Gastroesophageal sphincter (tissue), 4 donors: ENCODE measurements at places on chromosomes 1 and 21.
A peak's percentile ranks its signal among the peaks of the same experiment; 100 is the strongest.

GRCh38 chr1:245475126-245475525, 320.3 kb downstream of the KIF26B start:
- no peak overlapping the region for H3K4me3 ChIP-seq
- no peak for ATAC-seq
- no peaks in the 10 kb centered on the region for H3K27me3 ChIP-seq
- H3K27ac ChIP-seq, result no peak overlapping the region
- H3K4me1 ChIP-seq, result no peaks in the 10 kb centered on the region
- no peaks in the 10 kb centered on the region for H3K36me3 ChIP-seq

- H3K4me3 ChIP-seq, result no peak overlapping the region
- ATAC-seq, result no peak
- no peaks in the 10 kb centered on the region for H3K4me1 ChIP-seq
- H3K36me3 ChIP-seq, result no peaks in the 10 kb centered on the region
These were observed 109.1 kb downstream of the CD247 start for GRCh38 chr1:167409183-167409582.

DNA sequence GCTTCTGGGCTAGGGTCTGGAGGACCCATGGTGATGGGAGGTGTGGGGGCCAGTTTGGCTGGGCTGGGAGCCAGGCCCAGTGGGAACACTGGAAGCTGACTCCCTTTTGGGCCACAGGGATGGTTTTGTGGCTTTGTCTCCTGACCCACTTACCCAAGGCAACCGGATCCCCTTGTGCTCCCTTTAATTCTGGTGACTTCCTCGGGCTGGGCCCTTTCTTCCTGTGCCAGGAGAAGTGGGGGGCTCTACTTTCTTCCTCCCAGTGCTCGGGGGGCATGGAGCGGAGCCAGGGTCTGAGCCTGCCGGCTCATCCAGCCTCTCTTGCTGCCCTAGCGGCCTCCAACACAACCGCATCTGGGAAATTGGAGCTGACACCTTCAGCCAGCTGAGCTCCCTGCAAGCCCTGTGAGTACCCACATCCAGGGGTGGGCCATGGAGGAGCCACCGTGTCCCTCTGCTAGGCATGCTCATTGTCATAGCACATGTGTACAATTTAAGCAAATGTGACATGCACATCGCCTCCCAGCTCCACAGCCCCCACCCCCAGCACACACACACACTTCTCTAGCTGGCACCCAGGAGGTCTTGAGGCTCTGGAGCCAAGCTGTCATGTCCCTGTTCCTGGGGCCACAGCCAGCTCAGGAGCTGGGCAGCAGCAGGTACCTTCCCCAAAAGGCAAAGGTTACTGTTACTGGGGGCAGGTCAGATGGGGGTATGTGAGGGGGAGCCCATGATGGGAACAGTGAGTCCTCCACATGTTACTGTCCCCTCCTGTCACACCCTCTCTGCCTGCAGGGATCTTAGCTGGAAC, 35.0 kb downstream of the UBE2T start:
- H3K27me3 ChIP-seq, result peaks cover 28% of the 10 kb centered on the region
- H3K27ac ChIP-seq, result no peak overlapping the region
- no peak for ATAC-seq
- no peak overlapping the region for H3K4me3 ChIP-seq
- no peaks in the 10 kb centered on the region for H3K4me1 ChIP-seq

DNA sequence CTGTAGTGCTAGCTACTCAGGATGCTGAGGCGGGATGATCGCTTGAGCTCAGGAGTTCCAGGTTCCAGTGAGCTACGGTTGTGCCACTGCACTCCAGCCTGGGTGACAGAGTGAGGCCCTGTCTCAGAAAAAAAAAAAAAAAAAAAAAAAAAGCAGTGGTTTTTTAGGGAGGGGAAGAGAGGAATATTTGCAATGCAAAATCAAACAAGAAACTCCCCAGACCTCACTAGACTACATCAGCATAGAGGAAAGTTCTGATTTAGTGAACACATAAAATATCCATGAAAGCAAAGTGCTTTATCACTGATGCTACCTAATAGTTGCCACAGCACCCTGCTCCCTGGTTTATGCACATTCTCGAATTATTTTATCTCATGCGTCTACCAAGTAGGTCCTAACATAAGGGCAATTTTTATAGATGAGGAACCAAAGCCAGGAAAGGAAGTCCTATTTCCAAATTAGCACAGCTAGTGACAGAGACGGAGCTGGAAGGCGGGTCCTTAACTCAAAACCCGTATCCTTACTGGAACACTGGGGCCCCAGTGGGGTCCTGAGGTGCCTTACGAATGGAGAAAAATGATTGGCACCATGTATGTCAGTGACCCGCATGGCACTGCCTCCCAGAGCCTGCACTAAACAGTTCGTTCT, 50.7 kb upstream of the GPR157 start:
- ATAC-seq, result no peak
- H3K36me3 ChIP-seq, result no peaks in the 10 kb centered on the region
- no peak overlapping the region for H3K4me3 ChIP-seq
- H3K27ac ChIP-seq, result no peak overlapping the region

GRCh38 chr1:16073490-16074119, at the start of gene FAM131C:
FAM131C (minus strand) TSS chr1:16073651; CDS start chr1:16073442, 209 bp downstream.
- peak within 1 kb of the TSS; percentile 58 for H3K4me3 ChIP-seq
- no peaks in the 10 kb centered on the region for H3K4me1 ChIP-seq
- H3K27ac ChIP-seq, result no peak within 1 kb of the TSS
- H3K27me3 ChIP-seq, result peaks cover 9% of the 10 kb centered on the region
- peak; percentile 57 for ATAC-seq

GRCh38 chr1:119964673-119965363, 68.5 kb upstream of the ADAM30 start:
- H3K4me1 ChIP-seq, result peaks cover 26% of the 10 kb centered on the region
- H3K27me3 ChIP-seq, result no peaks in the 10 kb centered on the region
- ATAC-seq, result peak; percentile 21
- H3K36me3 ChIP-seq, result peaks cover 70% of the 10 kb centered on the region

DNA sequence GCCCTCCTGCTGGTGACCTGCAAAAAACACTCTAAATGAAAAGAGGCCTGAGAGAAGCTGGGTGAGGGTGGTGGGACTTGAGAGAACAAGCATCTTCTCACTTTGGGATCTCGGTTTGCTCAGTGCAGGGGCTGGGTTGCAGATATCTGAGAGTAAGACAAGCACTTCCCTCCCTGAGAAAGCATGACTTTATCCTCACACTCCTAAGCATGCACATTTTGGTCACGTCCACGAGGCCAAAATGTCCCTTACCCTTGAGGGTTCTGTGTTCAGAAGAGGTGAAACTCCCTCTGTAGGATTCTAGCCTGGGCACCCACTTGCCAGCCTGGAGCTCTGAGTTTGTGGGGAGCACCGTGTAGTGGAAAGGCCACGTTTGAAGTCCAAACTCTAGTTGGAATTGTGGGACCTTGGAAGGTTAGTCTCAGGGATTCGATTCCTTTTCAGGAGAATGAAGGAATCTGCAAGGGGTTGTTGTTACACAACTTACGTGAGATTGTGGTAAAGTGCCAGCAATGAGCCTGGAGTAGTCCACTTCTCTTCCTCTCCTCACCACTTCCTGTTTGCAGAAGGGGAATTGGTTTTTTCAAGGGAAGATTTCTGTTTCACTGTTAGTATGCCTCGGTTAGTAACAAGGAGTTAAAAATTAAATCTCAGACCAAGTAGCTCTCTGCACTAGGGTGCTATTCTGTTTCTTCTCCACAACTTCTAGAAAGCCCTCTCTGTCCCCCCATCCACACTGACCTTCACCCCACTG, 3.0 kb downstream of the FCAMR start:
- no peak overlapping the region for H3K27ac ChIP-seq
- no peak overlapping the region for H3K4me3 ChIP-seq
- no peaks in the 10 kb centered on the region for H3K27me3 ChIP-seq
- no peaks in the 10 kb centered on the region for H3K36me3 ChIP-seq

- H3K36me3 ChIP-seq, result no peaks in the 10 kb centered on the region
- H3K27me3 ChIP-seq, result no peaks in the 10 kb centered on the region
- peaks cover 11% of the 10 kb centered on the region for H3K4me1 ChIP-seq
- no peak overlapping the region for H3K4me3 ChIP-seq
These were observed 29.4 kb upstream of the CD101 start for GRCh38 chr1:116971965-116972673.

GRCh38 chr1:25711555-25712298, 88.3 kb upstream of the SELENON start:
- H3K4me1 ChIP-seq, result no peaks in the 10 kb centered on the region
- ATAC-seq, result no peak
- no peaks in the 10 kb centered on the region for H3K36me3 ChIP-seq
- H3K27me3 ChIP-seq, result no peaks in the 10 kb centered on the region

DNA sequence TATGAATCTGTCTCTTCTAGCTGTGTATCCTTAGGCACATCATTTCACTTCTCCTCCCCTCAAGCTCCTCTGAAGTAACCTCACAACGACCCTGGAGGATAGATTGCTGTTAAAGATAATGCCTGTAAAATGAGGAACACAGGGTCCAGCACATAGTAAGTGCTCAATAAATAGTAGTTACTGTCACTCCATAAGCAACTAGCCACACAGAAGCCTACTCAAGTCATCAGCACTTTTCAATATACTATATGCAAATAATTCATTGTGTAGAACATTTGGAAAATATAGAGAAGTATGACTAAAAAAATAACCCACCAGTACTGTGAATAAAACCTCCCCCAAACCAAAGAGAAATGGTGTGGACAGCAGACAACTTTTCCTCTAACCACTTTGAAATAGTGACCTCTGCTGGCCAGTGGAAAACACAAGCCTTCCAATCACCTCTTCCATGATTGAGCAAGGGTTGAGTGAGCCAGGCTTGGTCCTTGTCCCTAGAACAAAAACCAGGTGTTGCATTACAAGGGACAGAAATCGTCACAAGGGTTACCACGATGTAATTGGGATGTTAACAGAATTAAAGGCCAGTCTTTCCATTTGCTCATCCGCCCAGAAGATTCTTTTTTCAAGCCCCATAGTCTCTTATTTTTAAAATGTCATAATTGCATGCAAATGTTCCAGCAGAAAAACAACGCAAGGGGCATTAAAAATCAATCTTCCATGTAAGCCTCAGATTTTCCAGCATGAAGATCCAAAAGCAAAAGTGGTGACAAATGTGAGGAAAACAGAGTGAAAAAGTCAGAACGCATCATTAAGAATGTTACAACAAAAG, 15.7 kb upstream of the GLIS1 start:
- no peak overlapping the region for H3K27ac ChIP-seq
- no peaks in the 10 kb centered on the region for H3K36me3 ChIP-seq
- no peak for ATAC-seq
- no peaks in the 10 kb centered on the region for H3K4me1 ChIP-seq

DNA sequence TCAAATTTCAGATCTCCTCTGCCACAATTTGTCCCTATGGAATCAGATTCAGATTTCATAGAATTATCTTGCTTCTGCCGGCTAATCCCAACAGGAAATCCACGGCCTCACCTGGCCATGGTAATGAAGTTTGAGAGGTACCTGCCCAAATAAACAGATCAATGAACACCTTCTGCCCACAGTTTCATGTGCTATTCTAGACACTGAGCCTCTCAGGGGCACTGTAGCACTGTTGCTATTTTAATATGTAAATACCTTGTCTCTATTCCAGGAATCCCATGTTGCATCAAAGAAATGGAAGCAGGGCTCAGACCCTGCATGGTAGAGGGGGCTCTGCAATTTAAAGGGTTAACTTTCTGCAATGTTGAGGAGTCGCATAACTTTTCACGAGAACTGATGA, 593.1 kb downstream of the PTBP2 start:
- no peak for ATAC-seq
- no peak overlapping the region for H3K4me3 ChIP-seq
- no peaks in the 10 kb centered on the region for H3K27me3 ChIP-seq

- ATAC-seq, result peak; percentile 36
- no peaks in the 10 kb centered on the region for H3K27me3 ChIP-seq
- no peaks in the 10 kb centered on the region for H3K4me1 ChIP-seq
These were observed 341.3 kb downstream of the USP25 start for GRCh38 chr21:16071092-16071491.

- no peak for ATAC-seq
- no peaks in the 10 kb centered on the region for H3K27me3 ChIP-seq
- H3K4me1 ChIP-seq, result no peaks in the 10 kb centered on the region
- no peak overlapping the region for H3K27ac ChIP-seq
- H3K36me3 ChIP-seq, result peaks cover 58% of the 10 kb centered on the region
- no peak overlapping the region for H3K4me3 ChIP-seq
These were observed 34.3 kb upstream of the TTC4 start for GRCh38 chr1:54681358-54681757.

DNA sequence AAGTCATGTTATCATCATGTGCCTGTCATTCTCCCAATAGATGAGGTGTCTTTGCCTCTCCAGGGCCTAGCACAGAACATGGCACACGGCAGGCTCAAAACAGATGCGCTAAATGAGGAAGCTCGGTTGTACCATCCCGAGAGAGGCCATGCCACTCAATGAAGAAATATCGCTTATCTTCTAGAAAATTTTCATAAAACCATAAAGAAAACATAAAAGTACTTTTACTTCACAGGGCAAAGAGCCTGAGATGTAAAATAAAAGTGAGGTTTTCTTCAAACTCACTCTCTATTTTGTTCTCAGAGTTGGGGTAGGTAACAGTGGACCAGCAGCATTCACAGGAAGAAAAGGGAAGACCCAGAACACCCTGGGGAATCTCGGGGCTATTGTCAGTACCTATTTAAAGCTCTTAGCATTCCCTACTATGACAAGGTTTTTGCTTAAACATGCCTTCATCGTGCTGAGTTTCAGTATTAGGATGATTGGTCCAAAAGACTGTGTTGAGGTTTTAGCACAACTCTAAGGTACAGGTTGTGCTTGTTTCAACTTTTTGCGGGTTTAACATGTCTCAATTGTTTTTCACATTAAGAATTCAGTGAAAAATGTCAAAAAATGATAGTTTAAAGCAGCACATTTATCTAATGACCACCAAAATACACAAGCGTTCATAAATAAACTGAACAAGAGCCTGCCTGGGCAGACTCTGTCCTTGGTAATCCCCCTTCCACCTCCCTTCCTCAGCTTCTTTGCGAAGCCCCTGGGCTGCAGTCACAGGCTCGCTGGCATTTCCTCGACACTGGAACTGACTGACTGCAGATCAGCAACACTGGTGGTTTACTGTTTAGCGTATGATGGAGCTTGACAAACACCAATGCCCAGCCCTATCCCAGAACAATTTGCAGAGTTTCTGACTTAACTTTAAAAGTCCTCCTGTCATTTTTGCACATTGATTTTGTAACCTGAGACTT, 55.6 kb downstream of the COQ8A start:
- ATAC-seq, result no peak
- peaks cover 16% of the 10 kb centered on the region for H3K36me3 ChIP-seq
- no peaks in the 10 kb centered on the region for H3K27me3 ChIP-seq
- no peak overlapping the region for H3K27ac ChIP-seq
- H3K4me3 ChIP-seq, result no peak overlapping the region

- no peaks in the 10 kb centered on the region for H3K27me3 ChIP-seq
- no peaks in the 10 kb centered on the region for H3K36me3 ChIP-seq
- no peak overlapping the region for H3K27ac ChIP-seq
- H3K4me1 ChIP-seq, result no peaks in the 10 kb centered on the region
- no peak overlapping the region for H3K4me3 ChIP-seq
- ATAC-seq, result no peak
These were observed 9.5 kb upstream of the DUSP23 start for GRCh38 chr1:159771127-159771895.
